ENCODE measurements at places on chromosomes 1 and 21. TPM values are rescaled to one million over a fixed set of nuclear protein-coding genes. Genes with fewer than 3 reads are reported as not detected.
A peak's percentile ranks its signal among the peaks of the same experiment; 100 is the strongest.

DNA sequence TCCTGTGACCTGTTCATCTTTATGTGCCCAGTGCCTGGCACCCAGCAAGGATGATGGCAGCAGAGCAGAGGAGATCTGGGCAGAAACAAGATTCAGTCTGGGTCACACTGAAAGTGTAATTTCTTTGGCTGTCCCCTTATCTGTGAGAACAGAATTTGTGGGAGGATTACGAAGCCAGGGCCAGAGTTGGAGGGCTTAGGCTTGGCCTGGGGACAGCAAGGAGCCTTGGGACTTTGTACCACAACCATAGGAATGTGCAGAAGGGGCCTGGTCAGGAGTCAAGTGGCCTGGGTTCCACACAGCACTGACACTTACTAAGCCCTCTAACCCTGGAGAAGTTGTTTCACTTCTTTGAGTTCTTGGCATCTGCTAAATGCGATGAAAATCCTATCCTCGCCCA is 12.8 kb downstream of the PMVK start:
- DNase-seq = no peak

GRCh38 chr1:110150330-110151174 is at the start of gene SLC6A17:
Gene SLC6A17 (plus strand): TSS chr1:110150494. CDS start chr1:110166930, 16,436 bp downstream.
- DNase-seq = no peak

GRCh38 chr1:209335178-209335577 is 248.3 kb upstream of the CAMK1G start:
- peak; percentile 3 for DNase-seq

- DNase-seq = peak; percentile 44
These were observed 146.1 kb upstream of the FGGY start for GRCh38 chr1:59150577-59151386.

DNA sequence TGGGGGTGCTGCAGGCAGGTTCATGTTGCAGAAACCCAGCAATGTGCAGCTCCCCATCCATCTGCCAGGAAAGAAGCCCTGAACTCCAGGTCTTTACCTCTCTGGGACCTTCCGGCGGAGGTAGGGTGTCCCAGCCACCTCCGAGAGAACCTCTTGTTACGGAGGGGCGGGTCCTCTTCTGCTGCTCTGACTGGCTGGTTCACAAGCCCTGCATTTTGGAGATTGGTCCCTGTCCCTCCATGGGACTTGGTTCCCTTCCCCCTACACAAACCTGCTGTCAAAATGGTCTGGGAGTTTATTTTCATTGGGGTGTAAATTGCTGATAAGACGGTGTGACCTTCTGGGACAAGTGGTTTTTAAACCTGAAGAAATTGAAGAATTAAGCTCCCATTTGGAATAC is 8.0 kb upstream of the CELSR2 start:
- DNase-seq = no peak

DNA sequence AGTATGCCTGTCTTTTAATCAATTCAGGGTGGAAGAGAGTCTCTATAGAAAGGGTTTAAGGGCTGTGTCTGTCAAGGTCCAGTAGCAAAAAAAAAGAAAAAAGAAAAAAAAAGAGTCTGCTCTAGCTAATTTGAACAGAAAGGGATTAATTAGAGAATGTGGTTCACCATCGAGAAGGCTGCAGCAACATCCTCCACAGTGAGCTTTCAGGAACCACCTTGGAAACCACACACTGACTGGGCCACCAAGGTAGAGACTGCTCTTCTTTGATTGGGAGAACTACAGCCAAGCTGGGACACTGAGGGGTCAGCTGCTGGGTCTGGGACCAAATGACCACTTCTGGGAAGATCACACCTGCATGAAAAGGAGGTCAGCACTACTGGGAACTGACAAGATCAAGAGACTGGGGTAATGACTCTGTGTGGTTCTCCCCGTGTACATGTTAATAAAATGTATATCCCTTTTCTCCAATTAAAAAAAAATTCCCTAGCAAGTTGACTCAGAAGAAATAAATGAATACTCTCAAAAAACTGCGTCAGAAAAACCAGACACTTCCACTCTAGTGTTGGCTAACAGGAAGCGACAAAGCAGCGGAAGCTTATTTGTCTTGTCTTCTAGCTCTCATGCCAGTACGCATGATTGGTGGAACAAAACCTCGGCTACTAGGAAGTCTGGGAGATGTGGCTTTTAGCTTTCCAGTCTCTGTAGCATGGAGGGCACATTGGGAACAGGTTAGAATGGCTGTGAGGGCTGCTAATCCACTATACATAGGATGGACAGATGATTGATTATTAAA is 60.0 kb upstream of the IVNS1ABP start:
- DNase-seq = no peak

Gene PDE9A
- 4.6 TPM for total RNA-seq
